CD4-positive, alpha-beta T cell treated with Interleukin-17A for 4 hours (primary cell): ENCODE measurements at places on chromosomes 4 and X.

DNA sequence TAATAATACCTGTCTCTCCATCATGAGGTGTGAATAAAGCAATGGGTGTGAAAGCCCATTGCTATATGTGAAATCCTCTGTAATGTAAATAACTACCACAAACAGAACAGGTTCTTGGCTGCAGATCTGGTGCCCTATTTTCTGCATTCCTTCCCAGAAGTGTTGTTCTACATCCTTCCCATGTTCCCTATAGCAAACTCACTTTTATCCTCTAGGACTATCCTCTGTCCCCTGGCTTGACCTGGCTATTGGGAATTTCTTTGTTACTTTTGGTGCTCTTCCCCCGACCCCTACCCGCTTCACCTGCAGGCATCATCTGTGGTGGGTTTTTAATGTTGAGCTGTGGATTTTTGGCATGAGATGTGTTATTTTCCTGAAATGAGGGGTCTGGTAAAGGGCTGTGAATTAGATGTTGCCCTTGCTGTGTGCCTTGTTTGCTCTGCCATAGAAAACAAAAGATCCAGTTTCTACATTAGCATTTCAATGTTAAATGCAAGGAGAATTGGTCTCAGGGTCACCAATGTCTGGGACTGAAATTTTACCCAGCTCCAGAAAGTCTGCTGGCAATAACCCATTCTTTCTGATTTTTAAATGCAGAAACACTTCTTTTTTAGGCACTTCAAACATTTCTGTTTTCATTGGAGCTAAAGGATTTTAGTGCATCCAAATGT lies 13.6 kb upstream of the FREM3 start:
- DNase-seq = no peak

DNA sequence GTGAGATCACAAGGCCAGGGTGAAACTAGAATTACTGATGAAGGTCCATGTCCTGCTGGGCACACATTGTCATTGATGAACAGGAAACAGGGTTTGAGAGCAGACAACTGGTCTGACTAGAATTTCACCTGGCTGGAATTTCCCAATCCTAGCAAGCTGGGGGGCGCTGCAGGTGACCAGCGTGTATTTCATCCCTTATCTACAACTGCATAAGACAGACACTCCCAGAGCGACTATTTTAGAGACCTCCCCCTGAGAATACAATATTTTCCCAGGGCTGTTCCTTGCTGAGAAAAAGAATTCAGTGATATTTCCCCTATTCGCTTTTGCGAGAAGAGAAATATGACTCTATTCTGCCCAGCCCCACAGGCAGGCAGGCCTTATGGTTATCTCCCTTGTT lies 432.6 kb upstream of the GALNT7 start:
- DNase-seq = no peak

DNA sequence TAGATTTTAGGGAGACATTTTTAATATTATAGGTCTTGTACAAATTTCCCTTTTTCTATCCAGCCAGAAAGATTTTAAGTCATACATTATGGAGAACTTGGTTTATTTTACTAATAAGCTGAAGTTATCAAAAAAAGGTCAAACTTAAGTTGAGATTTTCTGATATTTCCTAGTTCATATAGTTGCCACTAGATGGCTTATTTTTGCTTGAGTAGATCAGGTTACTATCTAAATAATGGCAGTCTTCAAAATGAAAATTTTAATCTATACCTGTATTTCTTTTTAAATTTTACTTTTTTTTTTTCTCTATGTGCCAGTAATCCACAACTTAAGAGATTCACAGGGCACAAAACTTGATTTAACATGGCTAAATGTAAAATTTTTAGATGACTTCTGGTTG lies 52.3 kb downstream of the USP9X start:
- DNase-seq = no peak

DNA sequence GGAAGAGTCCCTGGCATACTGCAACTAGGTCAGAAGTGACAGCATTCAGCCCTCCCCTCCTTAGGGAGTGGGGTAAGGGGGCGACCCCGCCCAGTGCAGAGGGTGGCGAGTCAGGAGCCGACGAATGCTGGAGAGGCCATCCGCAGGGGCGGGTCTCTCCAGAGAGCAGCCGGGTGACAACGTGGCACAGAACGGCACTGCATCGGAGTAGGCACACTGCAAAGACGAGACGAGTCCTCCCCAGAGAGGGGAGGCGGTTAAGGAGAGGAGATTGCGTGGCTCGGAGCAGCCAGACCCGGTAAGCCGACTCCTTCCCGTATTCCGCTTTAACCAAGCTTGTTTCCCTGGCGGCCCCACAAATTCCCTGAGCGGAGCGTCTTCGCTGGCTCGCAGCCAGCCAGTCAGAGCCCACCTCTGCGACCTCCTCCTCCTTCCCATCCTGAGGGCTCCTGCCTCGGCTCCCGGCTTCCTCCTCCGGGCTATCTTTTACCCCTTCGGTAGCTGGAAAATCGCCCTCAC lies 54.9 kb downstream of the LINC00632 start:
- peak; percentile 7 for DNase-seq

- no peak for DNase-seq
These were observed 11.0 kb downstream of the PGM2 start for GRCh38 chr4:37837446-37837845.

DNA sequence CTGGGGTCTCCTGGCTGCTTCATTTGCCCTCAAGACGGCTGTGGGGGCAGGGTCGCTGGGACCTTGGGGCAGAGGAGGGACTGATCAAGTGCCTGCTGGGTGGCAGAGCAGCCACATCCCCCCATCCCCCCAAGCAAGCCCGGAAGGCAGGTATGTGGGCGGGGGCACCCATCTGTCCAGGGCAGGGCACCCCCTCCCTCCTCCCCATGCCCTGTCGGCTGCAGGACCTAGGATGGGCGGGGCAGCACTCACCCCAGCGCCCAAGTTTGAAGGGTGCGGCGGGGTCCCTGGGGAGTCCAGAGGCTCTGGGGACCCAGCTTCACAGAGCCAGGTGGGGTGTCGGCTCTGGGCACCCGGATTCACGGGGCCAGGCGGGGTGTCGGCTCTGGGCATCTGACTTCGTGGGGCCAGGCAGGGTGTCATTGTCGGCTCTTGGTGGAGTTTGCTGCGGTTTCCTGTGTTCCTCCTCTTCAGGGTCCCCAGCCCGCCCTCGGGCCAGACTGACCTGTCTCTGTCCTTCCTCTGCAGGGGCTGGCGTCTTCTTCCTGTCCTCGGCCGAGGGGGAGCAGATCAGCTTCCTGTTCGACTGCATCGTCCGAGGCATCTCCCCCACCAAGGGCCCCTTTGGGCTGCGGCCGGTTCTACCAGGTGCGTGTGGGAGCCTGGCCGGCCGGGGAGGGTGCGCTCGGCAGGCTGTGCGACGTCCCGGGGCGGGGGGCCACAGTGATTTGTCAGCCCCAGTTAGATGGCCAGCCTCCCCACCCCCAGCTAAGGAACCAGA lies 22.1 kb downstream of the DOK7 start:
- DNase-seq = no peak

GRCh38 chr4:55545151-55545550 lies 1.6 kb downstream of the CLOCK start:
- DNase-seq = no peak

DNA sequence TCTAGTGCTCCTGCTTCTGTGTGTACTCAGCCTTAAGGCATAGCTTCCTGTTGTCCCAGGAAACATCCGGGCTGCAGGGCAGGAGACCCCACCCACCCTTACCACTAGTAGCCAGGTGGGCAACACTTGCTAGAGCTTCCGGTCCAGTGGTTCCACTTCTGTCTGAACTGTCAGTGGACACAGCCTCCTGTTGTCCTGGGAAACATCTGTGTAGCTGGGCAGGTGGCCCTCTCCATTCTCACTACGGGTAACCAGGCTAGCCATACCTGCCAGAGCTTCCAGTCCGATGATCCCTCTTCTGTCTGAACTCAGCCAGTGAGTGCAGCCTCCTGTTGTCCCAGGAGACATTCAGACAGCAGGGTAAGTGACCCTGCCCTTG lies 372.2 kb downstream of the INPP4B start:
- no peak for DNase-seq

- no peak for DNase-seq
These were observed 125.0 kb downstream of the BMPR1B start for GRCh38 chr4:94882756-94883155.

DNA sequence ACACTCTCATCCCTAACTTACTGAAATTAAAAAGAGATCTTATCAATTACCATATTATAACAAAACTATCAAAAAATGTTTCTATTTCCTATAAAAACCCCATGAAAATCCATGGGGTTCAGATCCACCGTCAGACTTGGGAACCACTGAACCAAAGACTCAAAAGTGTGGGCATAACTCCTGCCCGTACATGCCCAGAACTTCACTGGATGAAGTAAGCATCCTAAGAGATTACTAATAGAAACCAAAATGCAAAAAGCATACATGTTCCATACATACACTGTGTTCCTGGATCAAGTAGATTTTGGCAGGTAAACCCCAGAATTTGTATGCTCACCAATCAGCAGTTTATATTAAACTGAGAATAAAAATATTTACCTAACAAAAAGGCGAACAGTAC lies 66.1 kb downstream of the PRSS12 start:
- no peak for DNase-seq

- DNase-seq = no peak
These were observed 33.7 kb downstream of the COQ2 start for GRCh38 chr4:83250687-83251446.

DNA sequence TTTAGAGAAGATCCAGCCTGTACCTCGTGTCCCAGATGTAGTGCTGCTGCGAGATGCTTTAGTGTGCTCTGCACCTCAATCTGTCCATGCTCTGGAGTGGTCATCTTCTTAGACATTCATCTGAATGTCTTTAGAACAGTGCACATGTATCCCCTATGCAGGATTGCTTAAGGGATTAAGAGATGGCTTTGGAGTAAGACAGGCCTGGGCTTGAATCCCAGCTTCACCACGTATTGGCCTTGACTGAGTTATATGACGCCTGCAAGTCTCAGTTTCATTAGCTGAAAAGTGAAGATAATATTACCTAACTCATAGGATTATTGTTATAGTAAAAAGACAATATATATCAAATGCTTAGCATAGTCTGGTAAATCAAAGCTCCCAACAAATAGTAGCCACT lies 98.3 kb downstream of the NFKB1 start:
- DNase-seq = no peak

DNA sequence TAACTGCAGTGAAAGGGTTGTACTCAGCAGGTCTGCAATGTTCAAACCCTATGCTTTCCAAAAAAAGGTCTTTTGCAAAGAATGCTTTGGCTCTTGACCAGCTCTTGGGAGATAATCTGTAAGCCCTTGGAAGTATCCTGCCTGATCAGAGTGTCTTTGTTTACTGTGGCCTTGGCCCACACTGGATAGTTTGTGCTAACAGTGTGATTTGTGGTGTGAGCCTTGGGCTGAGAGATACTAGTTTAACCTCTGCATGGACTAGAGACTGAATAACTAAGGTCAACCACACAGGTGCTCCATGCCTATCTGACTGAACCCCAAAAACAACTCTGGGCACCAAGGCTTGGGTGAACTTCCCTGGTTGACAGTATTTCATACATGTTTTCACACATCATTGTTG lies 3.6 kb upstream of the MAGED1 start:
- no peak for DNase-seq

GRCh38 chr4:42750091-42750490 lies 93.2 kb upstream of the ATP8A1 start:
- peak; percentile 51 for DNase-seq

GRCh38 chrX:154802947-154803346 lies 2.3 kb downstream of the MPP1 start:
- no peak for DNase-seq

- no peak for DNase-seq
These were observed 40.4 kb downstream of the NXT2 start for GRCh38 chrX:109577055-109577454.

DNA sequence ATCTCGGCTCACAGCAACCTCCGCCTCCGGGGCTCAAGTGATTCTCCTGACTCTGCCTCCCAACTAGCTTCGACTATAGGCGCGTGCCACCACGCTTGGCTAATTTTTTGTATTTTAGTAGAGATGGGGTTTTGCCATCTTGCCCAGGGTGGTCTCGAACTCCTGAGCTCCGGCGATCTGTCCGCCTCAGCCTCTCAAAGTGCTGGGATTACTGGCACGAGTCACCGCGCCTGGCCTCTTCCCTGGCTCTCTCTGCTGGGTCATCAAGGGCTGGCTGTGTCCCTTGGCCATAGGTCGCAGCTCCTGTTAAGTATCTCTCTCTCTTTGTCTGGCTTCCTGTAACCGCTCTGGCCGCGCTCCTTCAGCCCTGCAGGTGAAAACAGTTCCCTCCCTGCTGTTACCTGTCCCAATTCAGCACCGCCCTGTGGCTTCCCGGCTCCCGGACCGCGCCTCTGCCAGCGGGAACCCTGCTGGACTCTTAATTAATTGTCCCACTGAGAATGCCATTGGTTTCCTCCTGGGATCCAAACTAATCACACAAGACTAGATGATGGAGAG lies 1.3 kb upstream of the RGS12 start:
- no peak for DNase-seq

GRCh38 chr4:83865417-83866150 lies 329.7 kb downstream of the GPAT3 start:
- no peak for DNase-seq

GRCh38 chr4:128603081-128603480 lies 206.4 kb upstream of the JADE1 start:
- no peak for DNase-seq

DNA sequence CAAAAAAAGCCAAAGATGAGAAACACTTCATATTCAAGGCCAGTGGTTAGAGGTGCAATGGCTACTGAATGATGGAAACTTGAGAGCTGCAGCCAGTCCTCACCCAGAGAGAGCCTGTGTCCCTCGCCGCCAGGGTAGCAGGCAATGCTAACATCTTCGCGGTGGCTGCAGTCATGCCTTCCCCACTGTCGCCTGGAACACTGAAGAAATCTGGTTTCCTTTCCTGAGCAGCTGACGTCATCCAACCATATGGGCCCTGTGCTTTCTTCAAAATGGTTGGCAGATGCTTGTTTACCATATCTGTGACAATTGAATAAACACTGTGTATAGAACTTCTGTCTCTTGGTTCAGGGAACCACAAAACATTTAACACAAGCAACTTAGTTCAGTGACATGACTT lies 39.7 kb downstream of the PRSS12 start:
- no peak for DNase-seq

DNA sequence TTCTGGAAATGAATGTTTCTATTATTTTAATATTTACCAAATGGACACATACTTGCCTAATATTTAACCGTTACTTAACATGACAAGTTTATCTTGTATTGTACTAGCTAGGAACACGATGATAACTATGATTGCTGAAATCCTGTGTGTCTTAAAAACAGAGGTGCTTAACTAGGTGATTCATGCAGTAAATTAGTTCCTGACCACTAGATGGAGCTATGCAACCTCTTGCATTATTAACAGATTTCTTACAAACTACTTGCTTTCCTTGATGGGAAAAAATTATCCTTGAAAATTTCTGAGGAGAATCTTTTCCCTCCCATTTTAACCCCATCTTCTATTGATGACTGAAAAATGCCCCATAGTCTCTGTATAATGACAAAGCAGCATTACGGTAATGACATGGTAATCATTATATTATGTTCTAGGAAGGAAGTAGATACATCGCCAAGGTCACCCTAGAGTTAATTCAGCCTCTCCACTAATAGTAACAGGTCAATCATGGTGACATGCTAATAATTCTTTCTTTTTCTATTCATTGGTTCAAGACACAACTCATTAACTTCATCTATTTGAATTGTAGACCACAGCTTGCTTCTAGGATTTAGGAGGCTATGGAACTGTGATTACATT lies 844.2 kb downstream of the RAPGEF2 start:
- no peak for DNase-seq

GRCh38 chr4:36399762-36400353 lies 118.4 kb downstream of the DTHD1 start:
- DNase-seq = peak; percentile 63
